Stimulated activated CD8-positive, alpha-beta memory T cell treated with anti-CD3 and anti-CD28 coated beads, Interleukin-15, amount 100 ng/mL, for 24 hours (primary cell): ENCODE measurements at places on chromosomes 6 and 20.

DNA sequence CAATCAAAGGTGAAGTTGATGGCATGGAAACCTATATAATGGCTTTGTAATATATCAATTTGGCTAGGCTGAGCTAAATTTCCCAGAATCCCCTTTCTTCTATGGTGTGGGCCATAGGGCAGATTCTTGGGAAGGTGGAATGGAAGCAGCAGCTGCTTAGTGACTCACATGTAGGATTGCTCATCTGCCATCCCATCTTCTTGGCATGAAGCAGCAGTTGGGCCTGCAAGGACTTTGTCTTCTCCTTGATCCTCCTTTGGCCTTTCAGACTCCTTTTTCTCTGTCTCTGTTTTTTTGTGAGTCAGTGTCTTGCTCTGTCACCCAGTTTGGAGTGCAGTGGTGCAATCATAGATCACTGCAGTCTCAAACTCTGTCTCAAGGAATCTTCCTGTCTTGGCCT, 52.6 kb upstream of the CEP162 start:
- DNase-seq: no peak

GRCh38 chr6:143159001-143159400, 98.3 kb downstream of the AIG1 start:
- DNase-seq: no peak

DNA sequence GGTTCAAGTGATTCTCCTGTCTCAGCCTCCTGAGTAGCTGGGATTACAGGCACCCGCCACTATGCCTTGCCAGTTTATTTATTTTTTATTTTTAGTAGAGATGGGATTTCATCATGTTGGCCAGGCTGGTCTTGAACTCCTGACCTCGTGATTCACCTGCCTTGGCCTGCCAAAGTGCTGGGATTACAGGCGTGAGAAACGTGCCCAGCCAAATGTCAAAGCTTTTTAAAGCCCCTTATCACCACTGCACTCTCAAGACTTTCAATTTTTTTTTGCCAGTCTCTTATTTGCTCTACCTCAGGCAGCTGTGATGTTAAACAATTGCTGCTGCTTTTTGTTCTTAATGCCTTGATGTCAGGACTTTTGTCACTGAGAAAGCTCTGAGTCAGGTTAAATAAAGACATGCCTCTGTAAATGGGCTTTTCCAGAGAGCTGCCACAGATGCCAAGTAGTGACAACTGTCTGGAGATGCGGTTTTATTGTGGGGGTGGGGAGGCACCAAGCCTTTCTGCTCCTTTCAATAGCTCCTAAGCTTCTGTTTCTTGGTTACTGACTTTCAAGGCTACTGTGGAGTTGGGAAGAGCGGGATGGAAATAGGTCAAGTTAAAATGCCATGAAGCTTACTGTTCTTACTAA, 29.2 kb downstream of the RSPH3 start:
- no peak for DNase-seq

DNA sequence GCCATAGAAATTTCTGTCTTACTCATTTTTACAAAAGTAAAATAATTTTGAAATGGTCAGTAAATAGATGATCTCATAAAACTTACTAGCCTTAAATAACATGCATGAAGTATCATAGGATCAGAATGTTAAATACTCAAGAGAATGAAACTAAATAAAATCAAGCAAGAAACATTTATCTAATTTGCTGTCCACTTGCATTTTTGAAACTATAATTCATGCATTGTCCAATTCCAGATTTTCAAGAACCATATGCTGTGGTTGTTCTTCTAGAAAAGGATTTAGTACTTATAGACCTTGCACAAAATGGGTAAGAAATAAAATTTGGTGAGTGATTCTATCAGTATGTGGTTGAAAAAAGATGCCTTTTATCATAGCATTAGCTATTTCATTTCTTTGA, 107.0 kb downstream of the STXBP5 start:
- no peak for DNase-seq

DNA sequence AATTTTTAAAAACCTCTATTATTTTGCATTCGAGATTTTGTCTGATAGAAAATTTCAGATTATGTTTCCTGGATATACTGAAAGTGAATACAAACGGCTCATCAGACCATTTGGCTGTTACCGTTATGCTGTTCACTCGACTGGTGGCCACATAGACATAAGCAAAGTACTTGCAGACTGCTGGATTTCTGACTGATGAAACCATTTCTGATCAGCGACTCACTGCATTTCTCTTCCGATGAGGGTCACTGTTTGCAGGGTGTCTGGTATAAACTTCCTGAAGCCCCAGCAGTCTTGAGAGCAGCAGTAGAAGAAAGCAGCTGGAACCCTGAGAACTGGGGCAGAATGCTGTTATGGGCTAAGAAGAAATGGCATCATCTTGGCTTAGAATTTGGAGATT, 17.7 kb downstream of the SNX9 start:
- no peak for DNase-seq

- DNase-seq: no peak
These were observed 44.0 kb downstream of the BMP2 start for GRCh38 chr20:6811262-6812035.

DNA sequence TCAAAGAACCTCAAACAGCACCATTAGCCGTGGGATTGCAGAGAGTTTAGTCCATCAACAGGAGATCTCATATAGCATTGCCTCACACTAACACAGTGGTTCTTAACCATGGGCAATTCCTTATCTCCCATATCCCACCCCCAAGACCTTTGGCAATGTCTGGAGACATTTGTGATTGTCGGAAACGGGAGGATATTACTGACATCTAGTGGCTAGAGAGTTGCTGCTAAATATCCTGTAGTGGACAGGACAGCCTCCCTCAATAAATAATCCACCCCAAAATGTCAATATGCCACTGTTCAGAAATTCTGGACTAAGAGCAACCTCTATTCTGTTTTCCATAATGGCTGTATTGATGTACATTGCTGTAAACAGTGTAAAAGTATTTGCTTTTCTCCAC, 210.1 kb upstream of the CCN2 start:
- DNase-seq: no peak

DNA sequence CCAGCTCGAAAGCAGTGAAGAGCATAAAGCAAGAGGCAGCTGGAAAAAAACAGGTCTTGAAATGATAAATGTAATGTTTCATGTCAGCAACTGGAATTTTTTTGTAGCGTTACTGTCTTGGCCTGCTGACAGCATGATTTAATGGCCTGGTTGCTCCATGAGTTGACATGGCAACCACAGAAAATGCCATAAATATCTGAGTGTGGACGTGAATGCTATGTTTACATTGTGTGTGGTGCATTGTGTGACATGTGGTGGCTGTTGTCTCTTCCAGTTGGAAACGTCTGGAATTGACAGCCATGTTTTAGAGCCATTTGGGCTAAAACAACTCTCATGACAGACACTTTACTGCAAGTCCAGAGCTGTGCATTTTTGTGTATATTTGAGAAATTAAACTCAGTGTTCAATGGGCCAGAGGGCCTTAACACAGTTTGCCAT, 170.0 kb downstream of the FOXA2 start:
- no peak for DNase-seq

GRCh38 chr6:41746107-41746506, 1.1 kb downstream of the PGC start:
- no peak for DNase-seq

DNA sequence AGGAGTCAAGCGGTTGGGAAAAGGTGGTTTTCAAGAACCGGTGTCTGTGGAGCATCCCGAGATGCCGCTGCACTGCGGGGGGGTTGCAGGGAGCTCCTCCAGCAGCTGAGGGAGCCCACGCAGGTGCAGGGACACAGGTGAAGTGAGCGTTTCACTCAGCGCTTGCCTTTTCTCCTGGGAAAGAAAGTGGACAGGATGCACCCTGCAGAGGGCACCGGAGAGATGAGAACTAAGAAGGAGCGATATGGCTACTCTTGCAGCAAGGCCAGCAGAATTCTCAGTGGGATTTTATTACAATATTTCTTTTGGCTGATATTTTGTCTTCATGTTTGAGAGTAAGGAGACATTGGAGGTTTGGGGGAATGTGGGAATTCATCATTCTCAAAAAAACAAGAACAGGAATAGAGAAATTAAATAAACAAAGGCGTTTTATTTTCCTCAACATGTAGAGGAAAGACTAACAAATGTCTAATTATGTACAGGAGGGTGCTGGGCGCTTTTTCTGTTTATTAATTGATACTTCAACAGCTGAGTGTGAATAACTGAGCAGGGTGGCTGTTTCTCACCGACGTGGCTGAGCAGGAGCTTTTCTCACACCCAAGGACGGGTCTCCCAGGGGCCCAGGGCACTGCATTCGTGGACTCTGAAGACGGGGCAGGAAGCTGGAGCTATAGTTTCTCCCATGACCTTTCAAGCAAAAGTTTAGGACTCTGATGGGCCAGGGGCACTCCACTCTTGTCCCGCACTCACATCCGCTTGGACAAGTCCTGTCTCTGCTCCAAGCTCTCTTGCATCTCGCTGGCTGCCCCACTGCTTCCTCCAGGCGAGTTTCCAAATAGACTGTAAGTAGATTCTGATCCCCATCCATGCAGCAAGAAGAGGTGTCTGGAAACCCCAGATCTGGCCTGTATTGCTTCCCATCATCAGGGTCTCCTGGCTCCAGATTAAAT, 176.1 kb downstream of the SMOC2 start:
- no peak for DNase-seq

DNA sequence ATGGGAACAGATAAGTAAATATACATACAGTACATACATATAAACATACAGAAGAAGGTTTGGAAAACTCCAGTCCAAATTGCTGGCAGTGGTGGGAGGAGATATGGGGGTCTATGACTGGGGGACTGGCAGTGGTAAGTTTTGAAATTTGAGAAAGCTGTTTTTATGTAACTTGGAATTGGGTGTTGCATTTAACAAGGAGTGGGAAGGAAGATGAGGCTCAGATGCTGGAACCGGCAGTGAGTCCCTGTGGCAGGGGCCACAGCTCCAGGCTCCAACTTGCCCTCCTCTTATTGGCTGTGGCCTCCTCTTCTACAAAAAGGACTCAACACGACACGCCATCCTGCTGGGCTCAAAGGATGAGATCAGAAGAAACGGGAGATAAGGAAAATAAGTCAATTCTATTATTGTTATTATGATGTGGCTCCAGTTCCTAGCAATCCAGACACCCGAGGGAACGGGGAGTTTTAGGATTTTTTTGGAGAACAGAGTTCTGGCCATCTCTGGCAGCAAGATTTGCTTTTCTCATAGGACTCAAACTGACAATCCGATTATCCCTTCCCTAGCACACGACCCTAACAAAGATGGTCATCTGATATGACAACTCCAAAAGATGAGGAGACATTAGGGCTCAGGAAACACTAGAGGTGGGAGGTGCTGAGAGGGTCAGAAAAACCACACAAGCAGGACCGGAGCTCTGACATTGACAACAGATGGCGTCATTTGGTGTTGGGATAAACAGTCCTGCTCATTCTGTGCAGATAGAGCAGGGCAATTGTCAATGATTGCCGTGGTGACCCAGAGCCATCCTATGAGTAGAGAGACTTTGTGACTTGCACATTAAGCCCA, 6.0 kb upstream of the TGM2 start:
- DNase-seq: no peak

GRCh38 chr6:13288481-13288880, 39.9 kb downstream of the TBC1D7 start:
- no peak for DNase-seq

- DNase-seq: no peak
These were observed 172.7 kb upstream of the NOX3 start for GRCh38 chr6:155628306-155628705.
